Omental fat pad (tissue), 4 donors: ENCODE measurements at places on chromosomes 2 and 18.

DNA sequence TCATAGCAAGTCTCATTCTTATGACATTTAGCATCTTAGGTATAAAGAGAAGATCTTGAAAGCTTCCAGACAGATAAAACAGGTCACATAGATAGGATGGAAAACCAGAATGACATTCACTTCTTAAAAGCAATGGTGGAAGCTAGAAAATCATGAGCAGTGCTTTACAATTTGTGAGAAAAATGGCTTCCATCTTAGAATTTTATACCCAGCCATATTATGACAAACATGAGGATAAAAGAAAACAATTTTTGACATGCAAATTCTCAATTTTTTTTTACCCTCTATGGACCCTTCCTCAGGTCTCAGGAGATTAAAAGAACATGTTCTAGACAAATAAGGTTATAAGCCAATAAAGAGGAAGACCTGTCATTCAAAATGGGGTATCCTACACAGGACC is 7.1 kb downstream of the NTSR2 start:
- no peak for DNase-seq

GRCh38 chr2:13607139-13607538 is 890.4 kb downstream of the TRIB2 start:
- no peak for DNase-seq

- no peak for DNase-seq
Observed at GRCh38 chr2:52632543-52632942, 1135.1 kb upstream of the CHAC2 start.

GRCh38 chr2:236223675-236224074 is 40.5 kb downstream of the ASB18 start:
- DNase-seq, result no peak

DNA sequence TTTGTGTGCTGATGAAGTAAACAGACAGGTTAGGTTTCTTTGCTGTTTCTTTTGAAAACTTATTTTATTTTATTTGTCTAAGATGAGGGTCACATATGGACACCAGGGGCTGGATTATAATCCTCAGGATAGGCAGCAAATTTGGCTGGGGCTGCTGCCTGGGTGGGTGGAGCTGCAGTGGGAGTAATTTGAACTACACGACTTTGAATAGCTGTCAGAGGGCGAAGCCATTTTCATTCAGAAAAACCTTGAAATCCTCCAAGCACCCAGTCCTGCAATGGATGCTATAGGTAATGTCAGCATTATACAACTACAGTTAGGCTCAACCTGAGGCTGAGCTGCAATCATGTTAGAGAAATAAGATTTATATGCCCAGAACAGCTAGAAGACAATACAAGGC is 16.6 kb downstream of the SETBP1 start:
- DNase-seq, result no peak

- no peak for DNase-seq
Observed at GRCh38 chr2:36981911-36982310, 15.6 kb upstream of the STRN start.
